Epithelial cell of proximal tubule (primary cell): ENCODE measurements at places on chromosomes 3 and 15. TPM values are rescaled to one million over a fixed set of nuclear protein-coding genes. Genes with fewer than 3 reads are reported as not detected.

DNA sequence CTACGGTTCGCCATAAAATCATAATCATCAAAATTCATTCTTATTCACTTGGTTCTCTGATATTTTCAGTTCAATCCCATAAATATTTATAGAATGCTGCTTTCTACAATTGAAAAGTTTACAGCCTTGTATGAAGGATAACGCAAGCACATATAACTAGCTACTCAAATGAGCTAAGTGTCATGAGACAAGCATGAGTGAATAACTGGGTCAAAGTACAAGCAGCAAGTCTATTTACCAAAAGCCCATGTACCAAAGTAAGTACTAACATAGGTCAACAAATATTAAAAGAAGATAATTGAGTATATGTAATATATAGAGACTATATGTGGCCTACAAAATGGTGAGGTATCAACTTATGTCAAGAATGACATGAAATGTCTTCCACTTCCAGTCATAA, 596.6 kb downstream of the GBE1 start:
- peak; percentile 22 for DNase-seq

DNA sequence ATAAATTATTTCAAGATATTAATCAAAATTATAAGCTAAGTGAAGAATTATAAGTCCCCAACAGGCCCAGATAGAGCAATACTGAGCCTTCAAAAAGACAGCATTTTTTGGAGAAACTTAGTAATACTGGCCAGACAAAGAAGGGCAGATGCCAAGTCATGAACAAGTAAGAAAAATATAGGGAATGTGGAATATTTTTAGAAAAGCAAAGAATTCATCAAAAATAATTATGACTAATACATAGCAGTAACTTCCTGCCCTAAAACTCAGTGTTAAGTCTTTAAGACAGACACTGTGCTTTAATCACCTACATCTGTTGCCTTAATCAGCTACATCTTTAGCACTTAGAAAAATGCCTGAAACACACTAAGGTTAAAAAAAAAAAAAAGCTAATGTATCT, 31.2 kb downstream of the DPH6 start:
- DNase-seq = no peak

- DNase-seq = no peak
Observed at GRCh38 chr15:48569591-48570302, 75.8 kb downstream of the FBN1 start.

GRCh38 chr15:34012461-34013028, 26.5 kb downstream of the AVEN start:
- DNase-seq = peak; percentile 26

- DNase-seq = no peak
Observed at GRCh38 chr3:82281205-82281604, 519.8 kb upstream of the GBE1 start.

GRCh38 chr3:116038968-116039650, 406.2 kb downstream of the LSAMP start:
- no peak for DNase-seq

DNA sequence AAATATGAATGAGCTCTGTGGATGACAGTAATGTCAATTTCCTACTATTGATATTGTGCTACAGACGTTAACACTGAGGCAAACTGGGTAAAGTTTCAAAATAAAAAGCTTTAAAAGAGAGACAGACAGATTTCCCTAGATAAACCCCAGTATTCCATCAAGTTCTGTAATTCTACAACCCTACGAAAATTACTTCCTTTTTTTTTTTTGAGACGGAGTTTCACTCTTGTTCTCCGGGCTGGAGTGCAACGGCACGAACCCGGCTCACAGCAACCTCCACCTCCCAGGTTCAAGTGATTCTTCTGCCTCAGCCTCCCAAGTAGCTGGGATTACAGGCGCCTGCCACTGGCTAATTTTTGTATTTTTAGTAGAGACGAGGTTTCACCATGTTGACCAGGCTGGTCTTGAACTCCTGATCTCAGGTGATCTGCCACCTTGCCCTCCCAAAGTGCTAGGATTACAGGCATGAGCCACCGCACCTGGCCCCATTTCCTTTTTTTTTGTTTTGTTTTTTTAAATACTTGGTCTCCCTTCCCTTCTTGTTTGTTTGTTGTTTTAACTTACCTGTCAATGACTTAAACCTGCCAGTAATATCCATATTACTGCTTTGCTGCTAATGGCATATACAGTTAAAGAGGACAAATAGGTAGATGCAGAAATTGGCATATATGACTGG, 57.2 kb downstream of the CBLB start:
- DNase-seq = no peak

GRCh38 chr15:77866186-77866585, 211.3 kb downstream of the TBC1D2B start:
- DNase-seq = no peak

GRCh38 chr3:156388497-156389448, 166.1 kb downstream of the SSR3 start:
- no peak for DNase-seq

- DNase-seq = no peak
Observed at GRCh38 chr15:26868029-26868685, 1.3 kb downstream of the GABRA5 start.

DNA sequence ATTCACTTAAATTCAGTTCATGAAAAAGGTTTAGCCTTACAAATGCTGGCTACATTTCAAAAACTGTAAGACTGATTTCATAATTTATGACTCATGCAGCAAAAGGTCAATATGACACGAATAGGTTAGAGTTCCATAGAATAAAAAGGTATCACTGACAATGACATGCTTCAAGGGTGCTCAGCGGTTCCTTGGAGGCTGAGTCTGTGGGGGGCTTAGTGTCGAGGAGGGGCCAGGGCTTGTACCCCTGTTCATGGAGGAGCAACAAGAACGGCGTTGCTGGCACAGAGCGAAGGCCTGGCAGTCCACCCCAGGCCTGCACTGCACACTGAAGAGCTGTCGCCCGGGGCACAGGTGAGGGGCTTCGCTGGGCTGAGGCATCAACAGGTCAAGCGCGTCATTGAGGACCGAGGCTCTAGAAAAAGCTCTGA, 174.2 kb downstream of the NR1D2 start:
- no peak for DNase-seq

DNA sequence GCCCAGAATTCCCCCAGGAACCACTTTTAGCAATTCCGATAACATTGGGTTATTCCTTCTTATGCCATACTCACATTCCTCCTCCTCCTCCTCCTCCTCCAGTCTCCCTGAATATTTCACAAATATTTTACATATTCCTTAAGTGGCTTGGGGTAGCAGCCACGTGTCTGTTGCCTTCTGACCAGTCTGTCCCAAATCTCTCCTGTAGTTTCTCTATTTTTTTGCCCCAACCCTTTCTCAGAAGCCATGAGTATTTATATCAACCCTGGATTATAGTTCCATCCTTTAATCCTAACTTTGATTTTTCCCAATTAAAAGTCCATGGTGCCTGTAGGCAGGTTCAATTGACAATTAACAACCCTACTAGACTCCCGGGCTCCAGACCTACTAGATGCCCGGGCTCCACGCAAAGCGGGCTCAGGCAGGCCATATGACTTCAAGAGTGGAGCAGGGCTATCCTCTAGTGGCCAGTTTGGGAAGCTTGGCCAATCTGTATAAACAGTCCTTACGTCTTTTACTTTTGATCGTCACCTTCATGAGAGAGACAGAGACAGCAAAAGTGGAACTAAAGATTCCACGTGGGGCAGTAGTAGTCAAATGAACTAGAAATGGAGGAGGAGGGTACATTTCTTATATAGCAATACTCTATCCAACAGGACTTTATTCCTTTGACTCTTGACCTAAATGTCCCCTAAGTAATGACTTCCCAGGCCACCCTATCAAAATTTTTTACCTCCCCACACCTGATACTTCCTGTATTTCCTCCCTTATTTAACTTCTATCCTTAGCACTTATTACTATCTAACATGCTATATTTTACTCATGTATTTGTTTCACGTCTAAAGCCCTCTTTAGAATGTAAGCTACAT, 69.7 kb downstream of the USF3 start:
- peak; percentile 13 for DNase-seq

DNA sequence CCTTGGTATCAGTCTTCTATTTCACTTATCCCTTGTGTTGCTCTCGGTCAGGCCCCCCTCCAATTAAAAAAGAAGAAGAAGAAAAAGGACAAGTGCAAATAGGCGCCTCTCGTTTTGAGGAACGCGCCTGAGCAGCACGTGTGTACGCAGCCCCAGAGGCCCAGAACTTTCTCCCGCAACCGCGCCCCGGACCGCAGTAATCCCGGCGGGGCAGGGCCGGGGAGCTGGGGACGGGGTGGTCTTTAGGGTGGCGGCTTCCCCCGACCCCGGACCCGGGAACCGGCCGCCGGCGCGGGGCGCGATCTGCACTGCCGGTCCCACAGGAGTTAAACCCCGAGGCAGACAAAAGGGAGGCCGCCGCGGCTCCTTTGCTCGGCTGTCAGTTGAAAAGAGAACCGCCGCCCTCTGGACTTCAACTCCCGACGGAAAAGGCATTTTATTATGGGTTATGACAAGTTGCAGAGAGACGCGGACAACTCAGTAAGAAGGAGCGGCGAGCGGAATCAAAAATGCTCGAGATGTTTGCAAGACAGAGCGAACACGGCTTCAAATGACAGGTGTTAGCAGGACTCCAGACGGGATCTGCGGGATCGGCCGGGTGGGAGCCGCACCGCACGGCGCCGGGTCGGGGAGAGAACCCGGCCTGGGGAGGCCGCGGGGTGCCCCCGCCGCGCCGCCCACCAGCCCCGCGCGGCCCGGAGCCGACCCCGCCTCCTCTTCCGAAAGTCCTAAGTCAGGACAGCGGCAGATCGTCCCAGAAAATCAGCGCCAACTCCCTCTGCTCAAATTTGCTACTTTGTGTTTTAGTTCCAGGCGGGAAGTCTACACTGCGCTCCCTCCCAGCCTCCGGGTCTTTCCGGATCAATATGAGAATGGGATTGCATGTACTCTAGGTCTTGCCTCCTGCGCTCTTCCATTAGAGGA, 79.0 kb downstream of the NR2F2 start:
- DNase-seq = no peak

DNA sequence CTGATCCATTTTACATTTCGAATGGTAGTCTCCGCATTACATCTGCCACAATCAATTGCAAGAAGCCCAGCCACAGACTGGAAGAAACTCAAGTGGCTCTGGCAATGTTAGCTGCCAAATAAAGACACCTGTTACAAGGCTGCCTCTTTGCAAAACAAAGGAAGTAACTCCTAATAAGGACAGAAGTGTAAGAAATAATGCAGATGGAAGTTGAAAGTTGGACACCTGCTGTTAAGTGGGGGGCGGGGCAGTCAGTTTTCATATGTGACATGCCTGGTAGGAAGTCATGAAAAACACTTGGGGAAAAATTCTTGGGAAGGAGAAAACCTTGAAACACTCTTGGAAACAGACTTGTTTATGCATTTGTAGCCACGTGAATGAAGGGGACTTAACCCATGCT, 54.1 kb upstream of the ATP2C1 start:
- no peak for DNase-seq

DNA sequence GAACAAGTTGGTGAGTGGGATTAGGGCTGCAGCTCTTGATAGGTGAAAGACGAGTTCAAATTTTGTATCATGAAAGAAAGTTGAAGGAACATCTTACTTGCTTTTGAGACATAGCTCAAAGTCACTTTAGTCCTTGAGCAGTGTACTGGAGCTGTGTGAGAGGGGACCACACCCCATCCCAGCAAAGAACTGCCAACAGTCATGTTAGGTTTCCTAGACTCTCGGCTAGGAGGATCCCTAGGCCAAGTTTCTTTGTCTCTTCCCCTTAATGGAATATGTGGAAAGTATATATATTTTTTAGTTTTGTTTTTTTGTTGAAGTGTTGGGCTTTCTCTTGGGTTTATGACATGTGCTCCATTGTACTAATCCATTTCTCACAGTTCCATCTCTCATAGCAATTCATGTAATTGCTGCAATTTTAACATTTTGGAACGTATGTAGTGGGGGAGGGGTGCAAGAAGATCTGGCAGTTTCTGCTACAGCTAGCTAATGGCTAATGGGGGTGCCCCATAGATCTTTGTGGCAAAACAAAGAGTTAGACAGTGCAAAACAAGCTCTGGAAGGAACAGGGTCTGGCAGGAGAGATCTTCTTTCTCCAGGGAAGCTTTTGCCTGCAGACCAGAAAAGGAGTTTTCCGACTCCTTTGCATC, 25.1 kb downstream of the TLNRD1 start:
- DNase-seq = no peak

DNA sequence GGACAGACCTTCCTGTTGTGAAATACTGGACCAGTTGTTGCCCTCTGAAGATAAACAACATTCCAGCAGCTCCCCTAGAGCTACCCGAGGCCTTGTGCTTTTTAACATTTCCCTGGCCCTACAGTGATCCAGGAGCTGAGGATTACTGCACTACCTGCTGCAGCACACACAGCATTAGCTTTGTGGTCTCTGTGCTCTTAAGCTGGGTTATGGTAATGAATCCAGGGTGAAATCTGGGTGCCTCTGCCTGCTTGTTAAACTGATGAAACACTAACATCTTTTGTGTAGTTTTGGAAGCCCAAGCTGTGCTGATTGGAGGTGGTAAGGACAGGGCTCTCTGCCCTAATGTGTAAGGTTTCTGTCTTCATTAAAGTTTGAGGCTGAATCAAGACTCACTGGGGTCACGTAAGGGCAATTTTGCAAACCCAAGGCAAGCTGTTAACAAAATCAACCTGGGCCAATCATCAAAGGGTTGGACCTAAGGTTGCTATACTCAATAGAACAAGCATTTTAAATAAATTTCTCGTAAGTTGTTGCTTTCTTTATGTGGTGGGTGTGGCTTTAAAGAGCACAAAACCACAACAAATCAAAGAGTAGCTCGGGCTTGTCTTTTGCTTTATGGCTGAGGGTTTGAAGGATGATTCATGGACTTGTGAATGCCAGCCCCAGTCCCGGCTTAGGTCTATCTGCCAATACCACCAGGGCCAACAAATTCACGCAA, 183.9 kb downstream of the TPRG1 start:
- peak; percentile 41 for DNase-seq

- no peak for DNase-seq
Observed at GRCh38 chr3:18443665-18444594, 18.8 kb upstream of the SATB1 start.

DNA sequence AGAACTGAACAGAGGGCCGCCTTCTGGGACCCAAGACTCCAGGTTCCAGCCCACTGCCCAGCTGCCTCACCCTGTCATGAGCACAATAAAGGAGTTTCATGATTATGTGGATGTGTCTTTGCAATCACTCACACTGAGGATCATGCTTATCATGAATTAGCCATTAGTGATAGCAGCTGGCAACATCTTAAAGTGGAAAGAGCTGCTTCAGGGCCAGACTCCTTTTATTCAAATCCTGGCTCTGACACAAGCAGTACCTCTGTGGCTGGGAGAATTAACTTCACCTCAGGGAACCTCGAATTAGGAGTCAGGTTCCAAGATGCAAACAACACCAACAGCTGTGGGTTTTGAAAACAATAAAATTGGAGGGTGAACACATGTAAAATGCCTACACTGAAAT, 6.6 kb upstream of the SCAP start:
- DNase-seq = no peak

The PRSS50 gene
- not detected in 2 replicates for total RNA-seq

The ROPN1 gene
- total RNA-seq = not detected in 2 replicates

The LMAN1L gene
- total RNA-seq = not detected in 2 replicates

The HTR3E gene
- total RNA-seq = not detected in 2 replicates

The MKRN3 gene
- 0.81 TPM in 1 of 2 replicates, not detected in the other for total RNA-seq

The RLBP1 gene
- not detected in 2 replicates for total RNA-seq

The GOLGA8T gene
- not detected in 2 replicates for total RNA-seq

The CCDC54 gene
- total RNA-seq = not detected in 2 replicates

The ITIH1 gene
- not detected in 2 replicates for total RNA-seq
